ENCODE measurements at places on chromosomes 4 and X.

GRCh38 chrX:135505351-135505750 is 15.1 kb upstream of the INTS6L start:
- ATAC-seq: no peak

- ATAC-seq: peak; percentile 67
These were observed at the start of gene NHSL2 for GRCh38 chrX:71910643-71910985. TSS of gene NHSL2 (plus strand) at chrX:71910845.

GRCh38 chrX:143304518-143304917 is 212.8 kb downstream of the SPANXN3 start:
- ATAC-seq: no peak

DNA sequence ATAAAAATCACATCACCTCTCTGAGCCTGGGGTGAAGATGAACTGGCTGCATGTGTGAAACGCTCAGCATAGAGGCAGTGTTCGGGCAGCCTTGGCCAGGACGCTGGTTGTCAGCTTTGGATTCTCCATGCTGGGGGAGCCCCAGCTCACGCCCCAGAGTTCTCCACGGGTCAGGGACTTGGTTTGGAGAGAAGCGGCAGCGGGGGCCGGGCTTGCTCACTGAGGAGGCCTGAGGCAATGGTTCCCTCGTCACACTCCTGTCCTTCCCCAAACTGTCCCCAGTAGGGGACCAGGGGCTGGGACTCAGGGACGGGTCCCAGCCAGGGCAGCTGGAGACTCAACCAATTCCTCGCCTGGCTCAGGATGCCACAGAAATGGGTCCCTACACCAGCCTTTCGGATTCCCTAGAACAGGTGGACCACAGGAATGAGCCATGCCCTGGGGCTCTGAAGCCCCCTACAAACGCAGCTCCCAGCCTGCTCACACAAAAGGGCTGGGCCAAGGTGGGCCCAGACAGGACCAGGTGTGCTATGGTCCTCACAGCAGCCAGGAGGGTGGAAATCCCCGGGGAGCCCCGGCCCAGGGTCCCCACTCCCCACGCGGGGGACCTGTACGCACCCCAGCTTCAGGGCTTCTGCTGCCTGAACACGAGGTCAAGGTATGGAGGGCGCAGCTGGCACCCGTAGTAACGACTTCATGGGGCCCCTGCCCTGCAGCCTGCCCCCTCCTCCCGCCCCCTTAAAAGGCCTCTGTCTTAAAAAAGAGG is 1.4 kb downstream of the MXD4 start:
- no peak for ATAC-seq

DNA sequence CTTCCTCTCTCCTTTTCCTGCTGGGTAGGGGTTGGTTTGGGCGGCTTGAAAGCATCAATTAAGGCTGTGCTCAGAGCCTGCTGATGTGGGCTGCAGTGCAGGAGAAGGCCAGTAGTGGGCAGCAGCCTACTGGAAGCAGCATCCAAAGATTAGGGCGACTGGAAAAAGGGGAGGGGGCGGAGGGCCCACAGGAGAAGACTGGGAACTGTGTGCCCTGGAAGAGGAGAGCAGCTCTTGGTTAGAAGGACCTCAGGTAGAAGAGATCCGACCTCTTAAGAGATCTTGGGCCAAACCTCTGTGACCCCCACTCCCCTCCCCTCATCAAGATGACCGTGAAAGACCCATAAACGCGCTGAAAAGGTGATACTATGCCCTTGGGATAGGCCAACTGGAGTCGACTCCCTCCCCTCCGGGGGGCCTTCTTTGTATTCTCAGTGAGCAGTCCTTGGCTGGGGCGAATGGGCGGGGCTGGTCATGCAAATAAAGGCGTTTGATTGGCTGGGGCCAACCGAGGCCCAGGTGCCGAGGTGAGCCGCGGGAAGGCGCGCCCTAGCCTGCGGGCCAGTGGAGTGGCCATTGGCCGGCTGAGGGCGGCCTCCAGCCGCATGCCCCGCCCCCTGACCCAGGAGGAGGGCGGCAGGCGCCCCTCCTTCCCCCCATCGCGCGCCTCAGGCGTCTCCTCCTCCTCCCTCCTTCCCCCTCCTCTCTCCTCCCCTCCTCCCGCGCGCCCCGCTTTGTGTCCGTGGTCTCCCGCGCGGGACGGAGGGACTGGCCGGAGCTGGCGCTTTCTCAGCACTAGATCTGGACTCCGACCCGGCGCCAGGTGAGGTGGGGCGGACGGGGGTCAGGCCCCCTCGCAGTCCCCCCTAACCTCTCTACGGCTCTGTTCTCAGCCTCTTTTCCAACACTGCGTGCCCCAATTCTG is 10.1 kb downstream of the DLG3 start:
- ATAC-seq: peak; percentile 74

GRCh38 chr4:4593596-4594284 is 51.9 kb upstream of the STX18 start:
- no peak for ATAC-seq

- ATAC-seq: no peak
These were observed 6.5 kb upstream of the STBD1 start for GRCh38 chr4:76300012-76300411.

DNA sequence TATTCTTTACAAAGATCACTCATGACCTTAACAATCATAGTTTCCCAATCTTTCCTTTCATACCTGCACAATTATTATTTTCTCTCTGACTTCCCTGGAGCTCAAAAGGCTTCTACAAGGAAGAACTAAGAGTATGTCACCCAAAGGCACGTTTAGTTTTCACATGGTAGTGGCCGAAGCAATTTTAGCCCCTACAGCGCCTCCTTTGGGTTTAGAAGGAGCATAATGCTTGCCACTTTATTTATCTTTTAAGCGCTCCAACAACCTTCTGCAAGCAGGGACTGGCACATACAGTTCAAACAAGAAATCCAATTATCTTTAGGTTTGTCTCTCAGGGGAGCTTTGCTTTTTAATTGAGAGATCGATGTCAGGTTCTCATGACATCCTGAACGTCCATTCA is 42.0 kb upstream of the IGSF1 start:
- ATAC-seq: no peak

- no peak for ATAC-seq
These were observed 300.3 kb upstream of the IRS4 start for GRCh38 chrX:109036624-109037023.

DNA sequence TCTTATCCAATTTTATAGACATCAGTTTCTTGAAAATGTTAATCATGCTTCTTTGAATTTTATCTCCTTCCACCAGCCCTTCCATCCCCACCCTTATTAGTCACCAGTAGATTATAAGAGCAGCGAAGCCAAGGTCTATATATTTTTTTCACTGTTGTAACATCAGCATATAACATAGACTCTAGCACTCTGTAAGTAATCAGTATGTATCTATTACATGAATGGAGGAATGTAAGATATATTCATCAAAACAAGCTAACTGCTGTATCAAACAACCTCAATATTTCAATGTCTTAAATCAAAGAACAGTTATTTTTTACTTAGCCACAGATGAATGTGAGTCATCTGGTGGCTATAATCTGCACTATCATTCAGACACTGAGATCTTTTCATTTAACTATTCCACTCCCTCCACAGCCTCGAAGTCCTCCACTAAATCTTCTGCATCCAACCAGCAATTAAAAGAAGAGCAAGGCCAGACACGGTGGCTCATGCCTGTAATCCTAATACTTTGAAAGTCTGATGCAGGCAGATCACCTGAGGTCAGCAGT is 178.9 kb downstream of the CENPC start:
- ATAC-seq: no peak

DNA sequence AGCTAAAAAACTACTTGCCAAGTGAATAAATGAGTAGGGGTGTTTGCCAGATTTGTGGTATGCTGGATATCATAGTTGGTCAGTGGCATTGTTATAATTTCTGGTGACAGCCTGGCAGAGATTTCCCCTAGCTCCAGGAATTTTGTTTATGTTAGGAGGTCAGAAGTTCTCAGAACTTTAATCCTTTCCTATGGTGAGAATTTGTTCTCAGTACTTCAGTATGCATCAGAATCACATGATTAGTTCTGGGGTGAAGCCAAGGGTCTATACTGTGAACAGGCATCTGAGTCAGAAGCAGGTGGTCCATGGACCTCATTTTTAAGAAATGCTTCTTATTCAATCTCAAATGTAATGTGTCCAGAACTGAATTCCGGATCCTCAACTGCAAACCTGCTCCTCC is 10.5 kb downstream of the RASSF6 start:
- ATAC-seq: no peak

DNA sequence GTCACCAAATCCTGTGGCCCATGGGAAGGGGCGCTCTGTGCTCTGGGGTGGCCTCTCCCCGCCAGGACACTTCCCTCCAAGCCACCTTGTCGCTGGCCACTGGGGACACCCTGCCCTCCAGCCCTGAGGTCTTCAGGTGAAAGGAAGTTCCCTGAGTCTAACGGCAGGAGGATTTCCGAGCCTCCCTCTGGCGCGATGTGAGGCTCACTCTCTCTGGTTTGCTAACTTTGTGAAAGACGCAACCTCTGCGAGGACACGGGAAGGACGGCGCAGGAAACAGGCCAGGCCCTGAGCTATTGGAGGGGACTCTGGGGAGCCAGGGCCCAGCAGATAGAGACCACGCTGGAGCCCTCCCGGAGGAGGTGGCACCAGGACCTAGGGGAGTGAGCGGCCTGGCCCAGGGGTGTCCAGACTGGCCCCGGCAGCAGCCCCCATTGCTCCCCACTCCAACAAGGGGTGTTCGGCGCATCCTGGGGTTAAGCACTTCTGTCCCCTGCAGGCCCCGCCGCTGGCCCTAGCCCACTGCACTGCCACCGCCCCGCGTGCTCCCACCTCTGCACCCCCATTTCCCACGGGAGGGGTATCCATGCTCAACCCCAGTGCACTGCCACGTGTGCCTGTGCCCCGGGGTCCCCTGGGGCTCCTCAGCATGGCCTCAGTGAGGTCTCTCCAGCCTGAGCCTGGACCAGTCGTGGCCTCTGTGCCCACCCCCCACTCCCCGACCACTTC is 72.2 kb upstream of the MXD4 start:
- no peak for ATAC-seq

DNA sequence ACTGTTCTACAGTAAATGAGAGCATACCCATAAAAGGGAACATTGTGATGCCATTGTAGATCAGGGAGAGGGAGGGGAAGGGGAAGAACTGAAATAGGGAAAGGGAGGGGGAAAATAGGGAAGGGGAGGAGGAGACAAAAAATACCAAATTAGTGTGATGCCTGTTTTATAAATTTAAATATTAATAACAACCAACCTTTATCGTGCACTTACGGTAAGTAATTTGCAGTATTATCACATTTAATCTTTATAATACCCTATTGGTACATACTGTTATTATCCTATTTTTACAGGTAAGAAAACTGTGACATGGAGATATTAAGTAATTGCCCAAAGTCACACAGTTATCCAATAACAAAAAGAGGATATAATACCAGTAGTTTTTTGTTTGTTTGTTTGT is 41.5 kb upstream of the DDX53 start:
- no peak for ATAC-seq

GRCh38 chr4:137039370-137039769 is 492.9 kb downstream of the PCDH18 start:
- no peak for ATAC-seq

DNA sequence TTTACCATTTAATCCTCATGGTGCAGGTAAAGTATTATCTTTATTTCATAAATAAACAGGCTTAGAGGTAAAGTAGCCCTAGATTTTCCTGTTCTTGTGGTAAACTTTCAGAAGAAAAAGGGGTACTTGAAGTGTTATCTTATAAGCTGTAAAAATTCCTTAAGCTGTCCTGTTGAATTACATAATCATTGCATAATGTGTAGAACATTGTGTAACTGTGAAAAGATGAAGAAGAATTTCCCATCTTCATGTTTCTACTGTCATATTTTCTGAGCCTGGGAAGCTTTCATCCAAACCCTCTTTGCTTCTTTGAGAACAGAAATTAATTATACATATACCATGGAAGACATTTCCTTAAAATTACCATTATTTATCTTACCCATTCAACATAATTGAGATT is 90.5 kb downstream of the ELOVL6 start:
- no peak for ATAC-seq

DNA sequence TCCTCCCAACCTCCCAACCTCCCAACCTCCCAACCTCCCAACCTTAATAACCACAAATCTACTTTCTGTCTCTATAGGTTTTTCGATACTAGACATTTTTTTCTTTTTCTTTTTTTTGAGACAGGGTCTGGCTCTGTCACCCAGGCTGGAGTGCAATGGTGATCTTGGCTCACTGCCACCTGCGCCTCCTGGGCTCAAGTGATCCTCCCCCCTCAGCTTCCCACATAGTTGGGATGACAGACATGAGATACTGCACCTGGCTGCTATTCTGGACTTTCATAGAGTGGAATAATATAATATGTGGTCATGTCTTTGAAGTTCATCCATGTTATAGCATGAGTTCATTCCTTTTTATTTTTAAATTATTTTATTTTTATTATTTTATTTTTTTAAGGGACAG is 39.5 kb upstream of the ZFX start:
- ATAC-seq: no peak

DNA sequence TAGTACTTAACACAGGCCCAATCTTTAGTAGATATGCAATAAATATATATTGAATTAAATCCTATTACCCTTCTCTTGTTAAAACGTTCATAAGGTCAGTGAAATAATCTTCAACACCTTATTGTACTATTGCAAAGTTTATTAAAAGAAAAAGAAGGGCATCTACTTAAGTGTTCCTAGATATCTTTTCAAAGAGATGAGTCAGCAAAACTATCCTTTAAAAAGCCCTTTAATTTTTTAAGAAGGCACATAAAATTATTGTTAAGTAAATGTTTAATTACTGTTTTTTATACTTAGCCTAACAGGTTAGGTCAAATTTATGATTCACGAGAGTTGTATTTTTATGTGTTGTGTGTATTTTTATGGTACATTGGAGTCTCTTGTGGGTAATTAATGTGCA is 77.3 kb upstream of the PPP1R2C start:
- no peak for ATAC-seq

- peak; percentile 54 for ATAC-seq
These were observed 16.2 kb upstream of the ZCCHC12 start for GRCh38 chrX:118807151-118808017.

GRCh38 chrX:102978594-102978993 is 41.5 kb downstream of the RAB40AL start:
- no peak for ATAC-seq

- no peak for ATAC-seq
These were observed 107.3 kb downstream of the AMMECR1 start for GRCh38 chrX:110210417-110211139.

GRCh38 chr4:112509243-112510141 is 6.5 kb downstream of the NEUROG2 start:
- no peak for ATAC-seq

DNA sequence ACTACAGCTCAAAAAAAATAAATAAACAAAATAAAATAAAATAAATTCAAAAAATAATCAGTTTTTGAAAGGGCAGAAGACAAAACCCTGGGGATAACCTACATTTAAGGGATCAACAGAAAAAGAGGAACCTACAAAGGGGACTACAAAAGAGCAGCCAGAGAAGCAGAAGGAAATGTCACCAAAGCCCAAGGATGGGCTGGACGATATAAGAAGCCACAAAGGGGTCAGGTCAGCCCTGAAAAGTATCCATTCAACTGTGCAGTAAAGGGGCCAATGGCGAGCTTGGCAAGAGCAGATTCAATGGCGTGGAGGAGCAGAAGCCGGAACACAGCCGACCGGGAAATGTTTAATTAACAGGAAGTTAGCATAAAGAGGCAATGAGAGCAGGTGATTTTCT is 16.9 kb downstream of the ACOT9 start:
- ATAC-seq: peak; percentile 34

Data from stimulated activated memory B cell treated with anti-CD40 and anti-IgM and Interleukin-4, amounts not matched to agents 10 μg/mL and 1 μg/mL and 100 μg/mL, for 72 hours (primary cell).